ENCODE measurements at places on chromosomes 6 and 20.

GRCh38 chr20:16061351-16061750 lies 511.9 kb downstream of the KIF16B start:
- no peak for DNase-seq

DNA sequence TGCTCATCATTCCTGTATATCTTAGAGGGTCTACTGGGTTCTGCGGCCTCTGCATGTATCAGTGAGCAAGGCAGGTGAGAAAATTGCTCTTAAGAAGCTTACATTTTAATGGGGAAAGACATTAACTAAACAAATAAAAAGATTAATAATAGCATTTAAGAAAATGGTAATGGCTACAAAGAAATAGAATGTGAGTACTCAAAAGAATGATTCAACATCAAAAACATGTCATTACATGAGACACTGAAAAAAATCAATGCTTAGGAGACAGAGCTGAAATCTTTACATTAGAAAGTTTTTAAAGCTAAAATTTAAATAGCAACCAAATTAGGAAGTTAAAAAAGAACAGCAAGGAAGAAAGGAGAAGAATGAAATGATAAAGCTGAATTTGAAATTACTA lies 146.9 kb upstream of the PHACTR1 start:
- no peak for DNase-seq

DNA sequence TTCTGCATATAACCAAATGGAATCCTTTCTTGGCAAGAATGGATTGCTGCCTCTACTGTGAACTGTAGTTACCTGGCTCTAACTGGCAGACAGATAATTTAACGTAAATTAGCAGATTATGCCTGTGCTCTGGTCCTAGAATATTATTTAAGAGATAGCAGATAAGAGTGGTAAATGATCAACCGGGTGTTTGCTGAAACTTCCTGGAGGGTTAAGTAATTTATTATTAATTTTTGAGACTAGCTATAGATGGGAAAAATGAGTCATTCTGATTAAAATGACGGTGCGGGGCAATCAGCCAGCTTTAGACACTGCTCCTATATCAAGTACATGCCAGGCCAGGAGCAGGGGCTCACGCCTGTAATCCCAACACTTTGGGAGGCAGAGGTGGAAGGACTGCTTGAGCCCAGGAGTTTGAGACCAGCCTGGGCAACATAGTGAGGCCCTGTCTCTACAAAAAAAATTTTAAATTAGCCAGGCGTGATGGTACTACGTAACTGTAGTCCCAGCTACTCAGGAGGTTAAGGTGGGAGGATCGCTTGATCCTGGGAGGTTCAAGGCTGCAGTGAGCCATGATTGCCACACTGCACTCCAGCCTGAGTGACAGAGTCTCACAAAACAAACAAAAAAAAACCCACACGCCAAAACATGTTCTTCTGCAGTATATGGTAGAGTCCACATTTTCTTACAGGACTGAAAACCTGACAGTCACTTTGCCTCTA lies 22.6 kb downstream of the B4GALT5 start:
- DNase-seq: no peak

- no peak for DNase-seq
Observed at GRCh38 chr6:17004269-17004668, 97.6 kb upstream of the STMND1 start.

DNA sequence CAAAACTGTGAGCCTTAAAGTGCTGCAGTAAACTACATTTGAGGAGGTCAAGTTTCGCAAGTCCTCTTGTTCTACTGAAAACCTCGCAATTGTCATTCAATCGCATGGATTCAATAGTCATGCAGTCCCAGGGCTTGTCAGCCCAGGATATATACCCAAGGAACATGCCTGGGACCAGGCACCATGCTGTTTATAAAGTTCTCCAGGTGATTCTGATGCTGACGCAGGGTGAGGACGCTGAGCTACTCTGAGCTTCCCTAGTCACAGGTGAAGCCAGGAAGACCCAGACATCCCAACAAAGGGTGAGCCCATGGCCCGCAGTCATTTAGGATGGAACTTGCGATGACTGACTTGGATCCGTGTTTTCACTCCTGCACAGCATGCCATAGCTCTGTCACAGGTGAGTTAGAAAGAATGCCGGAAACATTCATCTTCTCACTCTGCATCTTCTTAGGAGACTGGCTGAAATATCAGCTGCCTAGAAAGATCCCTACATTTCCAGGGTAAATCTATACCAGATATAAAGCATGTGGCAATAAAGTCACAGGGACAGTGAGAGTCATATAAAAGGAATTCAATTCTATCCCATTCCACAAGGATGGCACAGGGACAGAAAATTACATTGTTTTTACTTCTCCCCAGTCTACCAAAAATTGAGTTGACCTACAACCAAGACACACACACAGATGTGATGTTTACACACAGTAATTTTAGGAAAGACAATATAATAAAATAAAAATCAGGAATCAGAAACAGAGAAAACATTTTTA lies 27.0 kb upstream of the SSTR4 start:
- DNase-seq: no peak

DNA sequence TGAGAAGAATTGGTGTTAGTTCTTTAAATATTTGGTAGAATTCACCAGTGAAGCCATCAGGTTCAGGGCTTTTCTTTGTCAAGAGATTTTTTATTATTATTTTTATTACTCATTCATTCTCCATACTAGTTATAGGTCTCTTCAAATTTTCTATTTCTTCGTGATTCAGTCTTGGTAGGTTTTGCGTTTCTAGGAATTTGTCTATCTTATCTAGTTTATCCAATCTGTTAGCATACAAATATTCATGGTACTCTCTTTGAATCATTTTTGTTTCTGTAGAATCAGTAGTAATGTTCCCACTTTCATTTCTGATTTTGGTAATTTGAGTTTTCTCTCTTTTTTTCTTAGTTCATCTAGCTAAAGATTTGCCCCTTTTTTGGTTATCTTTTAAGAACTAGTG lies 52.3 kb upstream of the PRDM1 start:
- no peak for DNase-seq

- DNase-seq: no peak
Observed at GRCh38 chr20:38669688-38670087, 54.6 kb upstream of the SLC32A1 start.

DNA sequence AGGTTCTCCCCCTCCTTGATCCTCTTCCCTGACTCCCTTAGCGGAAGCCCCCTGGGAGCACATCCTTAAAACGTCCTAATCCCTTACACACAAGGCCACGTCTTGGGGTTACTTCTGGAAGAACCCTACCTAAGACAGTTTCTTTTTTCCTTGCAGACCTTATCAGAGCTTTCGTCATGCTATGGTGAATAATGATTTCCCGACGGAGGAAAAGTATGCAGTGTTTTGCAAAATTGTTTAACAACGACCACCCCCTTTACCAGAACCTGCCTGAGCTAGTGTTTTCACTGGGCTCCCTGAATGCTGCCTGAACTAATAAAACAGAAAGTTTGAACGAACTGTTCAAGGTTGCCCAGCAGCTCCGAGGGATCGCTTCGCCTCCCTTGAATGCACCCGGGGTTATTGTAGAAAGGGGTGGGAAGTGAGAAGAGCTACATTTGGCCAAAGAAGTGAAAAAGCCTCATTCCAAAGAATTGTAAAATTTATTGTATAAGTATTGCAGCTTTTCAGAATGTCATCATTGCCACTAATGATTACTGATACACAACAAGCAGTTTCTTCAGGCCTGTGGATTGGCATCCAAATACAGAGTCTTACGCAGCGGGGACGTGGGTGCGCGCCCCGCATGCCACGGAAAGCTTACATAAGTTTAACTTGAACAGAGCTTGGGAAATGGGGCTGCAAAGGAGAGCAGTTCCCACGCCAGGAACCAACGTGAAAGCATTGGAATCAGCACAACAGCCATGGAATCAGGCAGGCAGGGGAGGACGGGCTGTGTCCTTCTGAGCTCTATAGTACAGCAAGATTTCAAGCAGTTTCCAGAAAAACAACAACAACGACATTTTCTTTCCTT lies 27.9 kb upstream of the ZBP1 start:
- no peak for DNase-seq

DNA sequence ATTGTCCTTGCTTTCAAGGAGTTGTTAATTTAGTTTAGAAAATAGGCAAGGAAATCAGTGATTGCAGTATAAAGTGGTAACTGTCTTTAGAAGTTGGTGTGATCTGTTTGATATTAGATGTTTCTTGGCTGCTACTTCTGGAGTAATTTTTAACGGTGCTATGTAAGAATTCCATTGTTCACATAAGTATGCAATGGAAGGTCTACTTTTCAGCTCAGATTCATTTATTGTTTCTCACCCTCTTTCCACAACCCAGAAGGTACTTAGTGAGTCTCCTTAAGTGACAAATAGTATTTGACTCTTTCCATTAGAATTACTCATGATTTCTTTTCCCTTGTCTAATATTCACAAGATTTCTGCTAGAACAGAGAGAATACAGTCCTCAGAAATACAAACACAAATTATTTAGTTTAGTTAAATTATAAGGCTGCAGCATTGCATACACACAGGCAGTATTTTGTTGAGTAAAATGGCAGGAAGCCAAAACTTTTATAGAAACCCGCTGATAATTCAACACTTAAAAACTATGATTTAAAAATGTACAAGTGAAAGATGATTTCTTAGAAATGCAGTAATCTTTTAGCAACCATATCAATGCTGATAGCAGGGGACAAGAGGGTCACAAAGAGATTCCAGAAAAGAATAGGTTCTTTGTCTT lies 554.3 kb downstream of the CD109 start:
- DNase-seq: no peak

GRCh38 chr20:41050361-41051008 lies 21.9 kb downstream of the TOP1 start:
- no peak for DNase-seq

GRCh38 chr6:46235242-46235641 lies 64.5 kb upstream of the ENPP5 start:
- no peak for DNase-seq

DNA sequence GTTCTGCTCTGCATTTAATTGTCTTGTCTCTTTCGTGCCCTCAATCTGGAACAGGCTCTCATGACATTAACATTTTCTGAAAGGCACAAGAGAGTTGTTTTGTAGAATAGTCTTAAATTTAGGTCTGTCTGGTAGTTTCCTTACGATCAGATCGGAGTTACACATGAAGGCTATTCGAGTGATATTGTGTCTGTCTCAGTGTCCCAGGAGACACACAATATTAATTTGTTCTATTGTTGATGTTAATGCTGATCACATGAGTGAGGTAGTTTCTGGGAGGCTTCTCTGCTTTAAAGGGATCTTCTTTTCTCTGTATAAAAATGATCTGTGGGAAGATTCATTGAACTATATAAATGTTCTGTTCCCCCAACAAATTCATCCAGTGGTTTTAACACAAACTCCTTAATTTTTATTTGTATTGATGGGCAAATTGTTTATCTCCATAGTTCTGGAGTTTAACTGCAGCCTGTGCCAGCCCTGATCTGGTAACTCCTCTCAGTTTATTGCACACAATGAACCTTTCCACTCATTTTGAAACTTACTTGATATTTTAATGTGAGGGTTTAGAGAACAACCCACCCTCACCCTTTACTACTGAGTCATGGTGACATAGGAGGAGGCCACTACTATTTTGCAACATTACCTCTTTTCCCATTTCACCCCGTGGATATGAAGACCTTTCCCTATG lies 223.0 kb downstream of the CBLN4 start:
- DNase-seq: no peak

DNA sequence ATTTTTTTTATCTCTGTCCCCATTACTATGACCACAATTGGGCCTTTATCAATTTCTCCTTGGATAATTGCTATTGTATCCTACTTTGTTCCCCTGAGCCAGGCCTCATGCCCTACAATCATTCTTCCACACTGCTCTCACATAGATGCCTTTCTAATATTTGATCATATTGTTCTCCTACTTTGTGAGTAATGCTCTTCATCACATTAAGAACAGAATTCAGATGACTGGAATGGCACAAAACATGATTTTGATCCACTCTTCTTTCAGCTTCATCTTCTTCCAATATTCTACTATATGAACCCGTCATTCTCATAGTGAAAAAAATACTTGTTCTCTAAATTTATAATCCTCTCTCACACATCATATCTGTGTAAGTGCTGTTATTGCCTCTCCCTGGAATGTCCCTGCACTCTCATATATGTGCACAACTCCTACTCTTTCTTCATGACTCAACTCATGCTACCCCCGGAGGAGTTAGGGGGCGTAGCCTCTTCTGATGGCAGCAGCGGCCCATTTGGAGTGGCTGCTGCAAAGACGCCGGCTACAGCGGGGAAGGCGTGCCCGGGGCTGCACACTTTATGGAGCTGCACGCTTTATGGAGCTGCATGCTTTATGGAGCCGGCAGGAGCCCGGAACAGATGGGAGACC lies 25.3 kb upstream of the HACE1 start:
- no peak for DNase-seq

Data from Jurkat, Clone E6-1 (cell line).